ENCODE measurements at places on chromosomes 6 and 20.

- no peak for DNase-seq
Observed at GRCh38 chr20:54469293-54469692, 6.1 kb upstream of the DOK5 start.

GRCh38 chr6:149990661-149991471 lies 27.1 kb downstream of the ULBP1 start:
- DNase-seq = no peak

DNA sequence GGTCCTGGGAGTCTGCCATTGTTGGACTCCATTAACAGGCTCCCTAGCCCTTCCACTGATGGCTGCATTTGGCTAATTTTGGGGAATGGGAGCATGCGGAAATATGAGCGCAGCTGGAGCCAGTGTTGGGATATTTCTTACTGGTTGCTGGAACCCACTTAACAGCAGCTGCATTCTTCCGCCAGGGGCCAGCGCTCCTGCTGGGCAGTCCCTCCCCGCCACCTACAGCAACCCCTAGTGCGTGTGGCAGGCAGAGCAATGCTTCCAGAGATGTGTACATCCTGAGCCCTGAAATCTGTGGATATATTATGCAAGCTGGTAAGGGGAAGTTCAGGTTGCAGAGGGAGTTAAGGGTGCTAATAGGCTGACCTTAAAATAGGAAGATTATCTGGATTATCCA lies 16.4 kb downstream of the CST8 start:
- DNase-seq = no peak

DNA sequence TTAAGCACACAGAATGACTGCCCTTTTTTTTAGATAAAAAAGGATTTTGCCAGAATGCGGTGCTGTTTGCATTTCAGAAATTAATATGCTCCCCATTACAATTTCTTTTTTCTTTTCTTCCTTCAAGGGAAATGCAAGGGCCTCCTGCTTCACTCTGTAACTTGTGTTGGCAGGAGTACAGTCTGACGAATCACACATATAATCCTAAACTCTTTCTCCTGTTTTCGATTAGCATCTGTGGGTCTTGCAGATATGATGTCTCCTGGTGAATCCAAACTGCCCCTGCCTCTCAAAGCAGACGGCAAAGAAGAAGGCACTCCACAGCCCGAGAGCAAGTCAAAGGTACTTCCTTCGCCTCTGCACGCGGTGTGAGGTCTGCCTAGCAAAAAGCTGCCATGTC lies 149.5 kb downstream of the TMEM242 start:
- no peak for DNase-seq

GRCh38 chr6:72412709-72413044 lies 209.2 kb upstream of the KCNQ5 start:
- DNase-seq = no peak

Measured in type B pancreatic cell (in vitro differentiated cells).